Ovary (tissue), 10 donors: ENCODE measurements at places on chromosomes 11 and 22. TPM values are rescaled to one million over a fixed set of nuclear protein-coding genes. Genes with fewer than 3 reads are reported as not detected.

MMP7 gene
- total RNA-seq, result 4.5 TPM

- DNase-seq, result no peak
Observed at GRCh38 chr11:13160346-13160745, 117.2 kb upstream of the BMAL1 start.

DNA sequence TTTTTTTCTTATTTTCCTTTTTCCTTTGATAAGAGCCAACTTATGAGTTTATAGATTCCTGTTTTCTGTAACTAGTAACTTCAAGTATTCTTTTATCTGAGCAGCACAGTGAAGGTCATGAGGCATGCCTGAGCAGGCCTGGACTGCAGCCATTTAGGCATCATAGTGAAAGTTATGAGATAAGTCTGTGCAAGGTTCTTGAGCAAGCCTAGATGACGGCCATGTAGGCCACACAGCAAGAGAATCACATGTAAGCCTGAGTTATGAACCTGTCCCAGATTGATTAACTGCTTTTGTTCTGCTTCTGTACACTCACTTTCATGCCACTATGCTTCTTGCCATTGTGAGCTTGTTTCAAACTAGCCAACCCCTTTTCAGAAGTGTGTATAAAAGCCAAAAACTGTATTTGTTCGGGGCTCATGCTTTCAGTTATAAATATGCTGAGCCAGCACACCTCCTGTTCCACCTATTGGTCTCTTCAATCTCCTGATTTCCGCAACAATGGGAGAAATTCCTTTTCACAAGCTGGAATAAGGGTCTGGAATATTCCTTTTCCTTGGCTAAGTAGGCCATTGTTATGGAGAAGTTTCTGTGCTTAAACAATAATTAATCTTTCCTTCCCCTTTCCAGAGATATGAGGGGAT lies 745.7 kb downstream of the FAM181B start:
- peak; percentile 16 for DNase-seq

DNA sequence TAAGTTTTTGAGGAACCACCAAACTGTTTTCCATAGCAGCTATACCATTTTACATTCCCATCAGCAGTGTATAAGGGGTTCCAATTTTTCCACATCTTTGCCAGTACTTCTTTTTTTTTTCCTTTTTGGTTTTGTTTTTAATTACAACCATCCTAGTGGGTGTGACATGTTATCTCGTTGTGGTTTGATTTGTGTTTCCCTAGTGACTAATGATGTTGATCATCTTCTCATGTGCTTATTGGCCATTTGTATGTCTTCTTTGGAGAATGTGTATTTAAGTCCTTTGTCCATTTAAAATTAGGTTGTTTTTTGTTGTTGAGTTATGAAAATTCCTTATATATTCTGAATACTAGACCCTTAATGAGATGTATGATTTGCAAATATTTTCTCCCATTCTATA lies 59.3 kb downstream of the STIM1 start:
- DNase-seq, result no peak

TOLLIP gene
- total RNA-seq, result 36.5 TPM

DNA sequence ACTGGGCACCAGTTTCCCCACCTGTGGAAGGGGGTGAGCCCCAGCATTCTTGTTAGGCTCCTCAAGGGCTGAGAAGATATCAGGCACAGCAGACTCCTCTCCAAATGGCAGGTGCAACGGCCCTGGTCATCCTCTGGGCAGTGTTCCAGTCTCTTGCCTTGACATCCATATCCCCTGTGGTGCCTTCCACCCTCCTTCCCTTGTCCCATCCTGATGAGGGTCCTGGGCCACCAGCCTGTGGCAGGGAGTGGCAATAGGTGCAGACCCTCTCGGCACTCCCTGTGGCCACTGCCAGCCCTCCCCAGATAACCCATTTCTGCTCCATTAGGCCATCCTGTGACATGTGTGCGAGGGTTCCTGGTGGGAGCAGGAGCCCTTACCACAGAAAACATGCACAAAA lies 78.8 kb upstream of the NECTIN1 start:
- no peak for DNase-seq

FGF3 gene
- total RNA-seq, result not detected

NXPE2 gene
- 0.28 TPM for total RNA-seq

DNA sequence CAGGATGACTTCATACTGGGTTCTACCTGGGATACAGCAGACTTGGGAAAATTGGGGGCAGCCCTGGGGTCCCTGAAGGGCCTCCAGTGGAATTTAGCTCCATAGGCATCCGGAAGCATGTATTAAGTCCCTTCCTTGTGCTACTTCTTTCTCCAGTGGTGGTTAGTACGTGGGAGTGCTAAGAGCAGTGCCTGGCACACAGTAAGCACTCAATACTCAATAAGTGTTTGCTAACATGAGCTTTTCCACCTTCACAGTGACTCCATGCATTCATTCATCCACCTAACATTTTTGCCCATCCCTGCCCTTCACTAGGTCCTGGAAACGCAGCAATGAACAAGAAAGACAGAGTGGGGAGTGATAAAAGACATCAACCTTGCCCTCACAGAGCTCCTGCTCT lies 120.5 kb downstream of the MN1 start:
- DNase-seq, result no peak

IGF2 gene
- 376 TPM for total RNA-seq

CNGA4 gene
- total RNA-seq, result 0.38 TPM

WEE1 gene
- 55.4 TPM for total RNA-seq

- no peak for DNase-seq
Observed at GRCh38 chr11:5300251-5300650, 1.5 kb downstream of the OR51B4 start.

DNA sequence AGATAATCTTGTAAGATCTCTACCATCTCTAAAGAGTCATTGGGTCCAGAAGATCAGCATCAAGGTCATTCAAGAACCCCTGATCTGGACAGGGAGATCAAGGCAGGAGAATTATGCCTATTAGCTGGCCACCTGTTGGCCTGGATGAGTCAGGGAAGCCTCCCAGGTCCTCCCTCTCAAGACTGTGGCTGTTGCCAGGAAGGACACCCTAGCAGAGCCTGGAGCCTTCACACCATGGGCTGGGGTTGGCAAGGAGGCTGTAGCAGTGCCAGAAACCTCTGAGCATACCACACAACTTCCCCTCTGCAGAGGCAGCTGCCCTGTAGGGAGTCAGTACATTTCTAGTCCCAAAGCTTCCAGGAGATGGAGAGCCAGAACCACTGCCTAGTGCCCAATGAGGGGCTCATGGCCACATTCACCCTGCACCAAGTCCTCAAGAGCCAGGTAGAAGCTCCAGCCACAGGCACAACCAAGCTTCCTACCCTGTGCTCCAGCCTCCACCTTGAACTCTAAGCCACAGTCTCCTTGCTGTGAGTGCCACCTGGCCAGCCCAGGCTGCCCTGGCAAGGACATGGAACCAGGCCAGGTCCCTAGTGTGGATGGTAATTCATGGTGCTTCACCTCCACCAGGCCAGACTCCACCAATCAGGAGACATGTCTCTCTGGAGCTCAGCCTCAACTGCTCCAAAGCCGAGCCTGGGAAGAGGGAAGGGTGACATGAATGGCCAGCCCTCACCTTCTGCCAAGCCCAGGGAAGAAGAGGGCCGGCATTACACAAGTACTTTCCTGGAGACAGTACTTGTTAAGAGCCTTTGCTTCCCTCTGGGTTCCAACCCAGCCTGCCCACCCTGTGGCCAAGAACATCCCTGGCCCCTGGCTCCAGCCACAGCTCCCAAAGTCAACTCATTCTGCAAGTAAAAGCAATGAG lies 124.3 kb downstream of the BUD13 start:
- DNase-seq, result no peak

PANX3 gene
- not detected for total RNA-seq

FBLN1 gene
- 282 TPM for total RNA-seq

OR2D2 gene
- total RNA-seq, result not detected

- DNase-seq, result peak; percentile 77
Observed at GRCh38 chr22:31148953-31149627, 8.8 kb upstream of the PLA2G3 start.

- DNase-seq, result no peak
Observed at GRCh38 chr11:2515401-2516275, 70.8 kb downstream of the KCNQ1 start.

DNA sequence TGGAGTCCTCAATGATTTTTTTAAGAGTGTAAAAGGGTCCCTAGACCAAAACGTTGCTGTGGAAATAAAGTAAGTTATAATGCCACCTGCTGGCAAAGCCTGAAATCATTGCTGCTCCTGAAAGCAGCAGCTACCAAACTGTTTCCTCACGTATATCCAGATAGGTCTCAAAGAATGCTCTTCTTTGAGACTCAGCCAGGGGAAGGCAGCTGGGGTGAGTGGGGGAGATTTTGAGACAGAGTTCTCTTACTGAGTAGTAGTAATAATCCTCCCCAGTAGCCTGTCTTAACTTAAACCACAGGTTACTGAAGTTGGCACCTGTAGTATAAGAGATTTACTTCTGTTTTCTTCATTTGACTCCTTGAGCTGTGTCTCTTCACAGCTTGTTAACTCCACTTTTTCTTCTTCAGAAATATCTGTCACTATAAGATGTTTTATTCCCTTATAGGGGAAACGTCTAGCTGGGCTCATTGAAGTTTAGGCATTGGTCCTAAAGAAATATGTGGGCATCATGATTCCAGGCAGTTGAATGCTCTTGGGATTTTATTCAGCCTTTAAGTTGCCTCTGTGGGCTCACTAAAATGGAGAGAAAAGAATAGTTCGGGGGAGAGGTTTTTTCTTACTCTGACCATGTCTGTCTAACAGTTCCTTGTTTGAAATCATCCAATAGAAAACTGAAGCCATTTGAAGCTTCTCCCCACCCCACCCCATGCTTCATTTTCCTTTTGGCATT lies 77.9 kb downstream of the BTBD10 start:
- no peak for DNase-seq

SF3B2 gene
- 113 TPM for total RNA-seq

- DNase-seq, result no peak
Observed at GRCh38 chr22:39177456-39177775, 24.9 kb upstream of the CBX7 start.

- DNase-seq, result peak; percentile 77
Observed at GRCh38 chr22:46737976-46738646, at the start of gene CERK. Gene CERK (minus strand): TSS chr22:46738252. CDS start chr22:46738148, 104 bp downstream.

DNA sequence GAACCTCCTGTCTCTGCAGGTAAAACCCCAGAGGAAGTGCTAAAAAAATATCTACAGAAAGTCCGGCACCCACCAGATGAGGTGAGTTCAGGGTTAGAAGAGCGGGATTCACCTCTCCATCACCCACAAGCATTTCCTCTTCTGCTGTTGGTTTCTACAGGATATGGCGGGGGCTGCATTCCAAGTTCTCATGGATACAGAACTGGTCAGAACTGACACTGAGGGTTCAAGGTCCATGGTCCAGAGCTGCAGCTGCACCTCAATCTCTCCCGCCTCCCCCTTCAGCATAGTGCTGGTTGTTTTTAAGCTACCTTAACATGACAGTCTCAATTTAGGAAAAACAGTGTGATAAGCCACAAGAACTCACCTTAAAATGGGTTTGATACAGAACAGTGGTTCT lies 19.2 kb downstream of the DTX4 start:
- DNase-seq, result no peak

- DNase-seq, result no peak
Observed at GRCh38 chr11:102518296-102519094, 12.1 kb downstream of the MMP7 start.

GRCh38 chr11:69200331-69201065 lies 44.8 kb downstream of the SMIM38 start:
- no peak for DNase-seq
